ENCODE measurements at places on chromosomes 5 and 9.

- H3K4me3 ChIP-seq = no peak overlapping the region
- no peaks in the 10 kb centered on the region for H3K36me3 ChIP-seq
- H3K4me1 ChIP-seq = no peaks in the 10 kb centered on the region
- H3K27ac ChIP-seq = no peak overlapping the region
Observed at GRCh38 chr5:96893342-96893741, 17.0 kb downstream of the ERAP2 start.

DNA sequence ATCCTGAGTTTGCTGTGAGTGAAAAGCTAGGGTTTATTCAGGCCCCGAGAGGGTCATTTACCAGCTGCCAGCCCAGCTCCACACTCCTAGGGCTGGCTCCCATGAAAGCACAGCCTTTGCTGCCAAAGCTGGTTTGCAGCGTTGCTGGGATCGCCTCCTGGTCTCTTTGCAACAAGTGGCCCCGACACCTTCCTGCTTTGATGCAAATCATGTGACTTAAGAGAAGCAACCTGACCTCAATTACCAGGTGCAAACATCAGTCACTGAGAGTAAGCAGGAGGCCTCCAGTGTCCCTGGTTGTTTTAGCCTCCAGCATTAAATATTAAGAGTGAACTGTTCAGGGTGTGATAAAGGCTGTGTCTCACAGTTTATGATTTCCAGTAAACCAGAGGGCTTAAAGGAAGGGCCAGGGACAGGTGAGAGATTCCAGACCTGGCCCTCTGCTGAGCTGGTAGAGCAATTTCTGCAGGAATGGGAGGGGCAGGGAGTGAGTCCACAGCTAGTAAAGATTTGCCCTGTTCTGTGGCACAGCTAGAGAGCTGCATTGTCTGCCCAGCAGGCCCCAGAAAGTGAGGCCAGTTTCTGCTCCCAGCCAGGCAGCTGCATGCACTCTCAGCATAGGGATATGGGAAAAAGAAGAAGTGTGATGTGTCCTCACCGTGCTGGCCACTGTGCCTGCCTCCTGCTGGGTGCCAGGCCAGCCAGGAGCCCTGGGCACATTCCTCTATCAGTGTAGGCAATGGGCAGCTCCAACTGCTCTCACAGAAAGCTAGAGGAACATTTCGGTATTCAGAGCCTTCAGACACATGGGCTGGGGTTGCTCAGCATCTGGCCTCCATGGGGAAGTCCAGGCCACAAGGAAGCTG lies 58.0 kb downstream of the SLC22A5 start:
- H3K4me1 ChIP-seq = peaks cover 61% of the 10 kb centered on the region
- peak; percentile 65 for DNase-seq
- H3K27ac ChIP-seq = peak overlapping the region; percentile 67

- no peaks in the 10 kb centered on the region for H3K36me3 ChIP-seq
- no peak overlapping the region for H3K27ac ChIP-seq
- no peaks in the 10 kb centered on the region for H3K4me1 ChIP-seq
- no peak for DNase-seq
- no peak overlapping the region for H3K4me3 ChIP-seq
Observed at GRCh38 chr5:9549941-9550340, 4.1 kb upstream of the SEMA5A start.

DNA sequence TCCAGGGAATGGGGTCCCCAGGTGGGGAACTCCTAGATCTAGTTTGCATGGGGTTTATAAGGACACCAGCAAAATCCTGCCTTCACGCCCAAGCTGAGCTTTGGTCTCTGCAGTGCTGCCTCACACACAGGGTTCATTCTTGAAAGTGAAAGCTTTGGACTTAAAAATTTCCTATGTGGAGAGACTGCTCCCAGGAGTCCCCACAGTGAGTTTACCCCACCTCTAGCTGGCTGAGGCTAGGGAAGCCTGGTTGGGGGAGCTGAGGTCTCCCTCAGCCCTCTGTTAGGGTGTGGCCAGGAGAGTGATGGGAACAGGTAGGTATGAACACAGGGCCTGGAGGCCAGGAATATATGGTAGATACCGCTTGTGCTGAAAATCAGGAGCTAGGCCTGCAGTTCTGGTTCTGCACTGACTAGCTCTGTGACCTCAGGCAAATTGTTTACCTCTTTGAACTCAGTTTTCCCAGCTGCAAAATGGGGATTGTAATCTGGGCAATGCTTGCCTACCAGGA lies 41.5 kb upstream of the LARP1 start:
- H3K27ac ChIP-seq = peak overlapping the region; percentile 78
- H3K4me1 ChIP-seq = peaks cover 26% of the 10 kb centered on the region
- H3K4me3 ChIP-seq = no peak overlapping the region

- no peaks in the 10 kb centered on the region for H3K36me3 ChIP-seq
- H3K27ac ChIP-seq = no peak overlapping the region
- H3K27me3 ChIP-seq = no peaks in the 10 kb centered on the region
- no peaks in the 10 kb centered on the region for H3K4me1 ChIP-seq
Observed at GRCh38 chr5:81837667-81838306, 86.9 kb upstream of the SSBP2 start.

DNA sequence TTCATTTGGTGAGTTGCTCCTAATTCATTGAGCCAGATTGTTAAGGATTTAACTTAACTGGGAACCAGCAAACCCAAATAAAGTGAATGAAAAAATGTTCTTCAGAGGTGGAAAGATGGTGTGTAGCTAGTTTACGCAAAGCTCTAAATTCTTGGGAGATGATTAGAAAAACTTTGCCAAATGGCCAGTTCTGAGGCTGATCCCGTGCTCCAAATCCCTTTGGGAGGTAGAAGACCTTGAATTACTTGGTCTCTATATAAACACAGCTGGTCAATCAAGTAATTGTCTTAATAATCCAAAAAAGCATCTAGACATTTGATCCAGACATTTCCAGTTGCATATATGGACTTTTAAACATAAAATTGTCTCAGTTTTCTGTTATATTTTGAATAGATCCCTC lies 11.4 kb downstream of the ACTL7B start:
- H3K4me3 ChIP-seq = no peak overlapping the region
- no peak for DNase-seq
- H3K36me3 ChIP-seq = no peaks in the 10 kb centered on the region
- no peaks in the 10 kb centered on the region for H3K4me1 ChIP-seq
- no peak overlapping the region for H3K27ac ChIP-seq

- H3K27ac ChIP-seq = no peak overlapping the region
- H3K27me3 ChIP-seq = no peaks in the 10 kb centered on the region
- no peak for DNase-seq
Observed at GRCh38 chr9:15513335-15513734, 2.6 kb upstream of the PSIP1 start.

- DNase-seq = no peak
- no peaks in the 10 kb centered on the region for H3K36me3 ChIP-seq
- H3K4me1 ChIP-seq = no peaks in the 10 kb centered on the region
Observed at GRCh38 chr5:174567506-174568141, 156.8 kb upstream of the MSX2 start.

DNA sequence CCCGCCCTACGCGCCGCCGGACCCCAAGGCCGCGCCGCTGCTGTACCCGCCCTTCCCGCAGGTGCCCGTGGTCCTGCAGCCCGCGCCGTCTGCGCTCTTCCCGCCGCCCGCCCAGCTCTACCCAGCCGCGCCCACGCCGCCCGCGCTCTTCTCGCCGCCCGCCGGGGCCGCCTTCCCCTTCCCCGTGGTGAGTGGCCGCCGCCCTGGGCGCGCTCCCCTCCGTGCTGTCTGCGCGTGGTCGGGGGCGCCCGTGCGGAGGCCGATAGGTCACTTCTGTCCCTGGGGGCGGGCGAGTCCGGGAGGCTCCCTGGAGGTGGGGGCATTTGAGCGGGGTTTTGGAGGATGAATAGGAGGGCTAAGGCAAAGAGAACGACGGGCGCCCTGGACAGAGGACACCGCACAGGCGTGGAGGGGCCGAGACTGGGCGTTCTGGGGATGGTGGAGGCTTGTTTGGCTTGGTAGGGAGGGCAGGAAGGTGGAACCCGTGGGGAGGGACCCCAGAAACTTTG lies 9.6 kb downstream of the PRRT1B start:
- no peaks in the 10 kb centered on the region for H3K4me1 ChIP-seq
- H3K36me3 ChIP-seq = no peaks in the 10 kb centered on the region
- H3K4me3 ChIP-seq = no peak overlapping the region
- DNase-seq = no peak
- no peak overlapping the region for H3K27ac ChIP-seq

DNA sequence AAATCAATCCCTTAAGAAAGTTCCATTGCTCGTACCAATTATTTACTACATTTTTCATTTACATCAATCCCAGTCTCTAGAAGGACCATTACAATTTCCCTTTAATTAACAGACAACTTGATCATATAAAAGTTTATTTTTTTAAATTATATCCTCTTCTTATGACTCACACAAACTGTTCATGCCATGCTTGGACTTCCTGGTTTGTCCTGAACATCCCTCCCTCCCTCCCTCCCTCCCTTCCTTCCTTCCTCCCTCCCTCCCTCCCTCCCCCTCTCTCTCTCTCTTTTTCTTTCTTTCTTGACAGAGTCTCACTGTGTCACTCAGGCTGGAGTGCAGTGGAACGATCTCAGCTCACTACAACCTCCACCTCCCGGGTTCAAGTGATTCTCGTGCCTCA lies 11.6 kb upstream of the CLTB start:
- no peaks in the 10 kb centered on the region for H3K27me3 ChIP-seq
- H3K4me3 ChIP-seq = no peak overlapping the region
- no peaks in the 10 kb centered on the region for H3K4me1 ChIP-seq
- no peak for DNase-seq

- DNase-seq = no peak
- no peaks in the 10 kb centered on the region for H3K36me3 ChIP-seq
- H3K27me3 ChIP-seq = no peaks in the 10 kb centered on the region
- no peak overlapping the region for H3K4me3 ChIP-seq
- H3K27ac ChIP-seq = no peak overlapping the region
- no peaks in the 10 kb centered on the region for H3K4me1 ChIP-seq
Observed at GRCh38 chr5:153896701-153897100, 142.0 kb downstream of the FAM114A2 start.

DNA sequence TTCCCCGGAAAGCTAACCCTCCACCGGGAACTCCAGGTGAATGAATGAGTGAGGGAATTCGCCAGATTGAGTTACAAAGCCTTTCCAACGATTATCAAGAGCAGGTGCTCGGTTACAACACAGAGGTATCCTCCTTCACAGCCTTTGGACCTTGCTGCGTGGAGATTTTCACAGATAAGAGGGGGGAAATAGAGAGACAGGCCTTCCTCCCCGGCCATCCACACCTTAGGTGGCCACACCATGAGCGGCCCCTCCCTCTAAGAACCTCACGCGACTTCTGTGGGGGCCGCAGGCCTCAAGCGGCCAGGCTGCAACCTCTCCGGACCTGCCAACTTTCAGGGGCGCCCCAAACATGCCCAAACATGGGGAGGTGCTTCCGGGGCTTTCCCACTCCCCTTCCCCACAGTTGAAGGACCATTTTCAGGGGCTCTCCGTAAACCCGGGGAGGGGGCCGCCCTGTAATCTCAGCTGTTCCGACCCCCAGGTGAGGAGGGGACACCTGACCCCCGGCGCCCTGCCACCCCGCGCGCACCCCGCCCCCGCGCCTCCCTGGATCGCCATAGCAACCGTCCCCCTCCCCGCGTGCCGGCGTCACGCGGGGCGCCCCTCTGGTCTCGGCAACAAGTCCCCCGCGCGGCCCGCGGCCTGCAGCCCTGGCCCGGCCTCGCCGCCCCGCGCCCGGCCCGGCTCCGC lies 603 bp downstream of the DENND1A start:
- H3K4me3 ChIP-seq = peak overlapping the region; percentile 49
- peak overlapping the region; percentile 79 for H3K27ac ChIP-seq
- no peaks in the 10 kb centered on the region for H3K27me3 ChIP-seq
- DNase-seq = peak; percentile 64
- H3K36me3 ChIP-seq = no peaks in the 10 kb centered on the region

DNA sequence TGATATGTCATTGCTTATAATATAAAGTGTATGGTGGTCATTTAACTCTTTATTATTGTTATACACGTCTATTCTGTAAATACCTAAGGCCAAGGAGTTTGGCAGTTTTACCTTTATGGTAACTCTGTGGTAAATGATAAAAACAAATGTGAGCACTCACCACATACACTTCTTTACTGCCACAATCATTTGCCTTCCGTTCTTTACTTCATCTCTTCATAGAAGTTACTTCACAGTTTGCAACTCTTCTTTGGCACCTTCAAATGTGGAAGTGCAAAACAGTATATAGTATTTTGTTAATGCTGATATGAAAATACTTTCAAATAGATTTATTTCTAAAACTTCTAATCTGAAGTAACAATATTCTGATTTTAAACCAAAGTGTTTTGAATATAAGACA lies 4.4 kb upstream of the MEF2C start:
- H3K4me3 ChIP-seq = no peak overlapping the region
- H3K4me1 ChIP-seq = no peaks in the 10 kb centered on the region
- no peaks in the 10 kb centered on the region for H3K36me3 ChIP-seq
- no peak overlapping the region for H3K27ac ChIP-seq

GRCh38 chr5:2917524-2917923 lies 166.0 kb upstream of the IRX2 start:
- no peaks in the 10 kb centered on the region for H3K4me1 ChIP-seq
- H3K36me3 ChIP-seq = no peaks in the 10 kb centered on the region
- DNase-seq = no peak
- no peak overlapping the region for H3K4me3 ChIP-seq

- H3K4me3 ChIP-seq = no peak overlapping the region
- no peak overlapping the region for H3K27ac ChIP-seq
- H3K36me3 ChIP-seq = no peaks in the 10 kb centered on the region
- H3K27me3 ChIP-seq = no peaks in the 10 kb centered on the region
Observed at GRCh38 chr9:68551191-68551590, 10.5 kb upstream of the TMEM252 start.

DNA sequence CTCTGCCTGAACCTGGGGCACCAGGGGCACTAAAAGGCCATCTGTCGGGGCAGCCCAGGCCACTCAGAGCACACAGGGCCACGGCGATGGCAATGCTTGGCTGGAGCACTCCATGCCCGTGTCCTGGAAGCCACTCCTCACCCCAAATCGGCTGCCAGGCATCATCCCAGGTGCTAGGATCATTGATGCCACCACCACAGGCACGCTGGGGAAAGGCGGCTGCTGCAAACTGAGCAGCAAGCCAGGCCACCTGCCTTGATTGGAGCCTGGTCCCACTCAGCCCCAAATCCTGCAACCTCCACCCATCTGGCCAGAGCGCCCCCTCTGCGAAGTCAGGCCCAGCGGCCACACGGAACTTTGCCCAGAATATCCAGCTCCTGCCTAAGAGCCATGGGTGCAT lies 67.8 kb downstream of the DEPDC1B start:
- H3K27me3 ChIP-seq = no peaks in the 10 kb centered on the region
- no peak overlapping the region for H3K27ac ChIP-seq
- no peak for DNase-seq
- H3K36me3 ChIP-seq = no peaks in the 10 kb centered on the region
- H3K4me3 ChIP-seq = no peak overlapping the region
- no peaks in the 10 kb centered on the region for H3K4me1 ChIP-seq

DNA sequence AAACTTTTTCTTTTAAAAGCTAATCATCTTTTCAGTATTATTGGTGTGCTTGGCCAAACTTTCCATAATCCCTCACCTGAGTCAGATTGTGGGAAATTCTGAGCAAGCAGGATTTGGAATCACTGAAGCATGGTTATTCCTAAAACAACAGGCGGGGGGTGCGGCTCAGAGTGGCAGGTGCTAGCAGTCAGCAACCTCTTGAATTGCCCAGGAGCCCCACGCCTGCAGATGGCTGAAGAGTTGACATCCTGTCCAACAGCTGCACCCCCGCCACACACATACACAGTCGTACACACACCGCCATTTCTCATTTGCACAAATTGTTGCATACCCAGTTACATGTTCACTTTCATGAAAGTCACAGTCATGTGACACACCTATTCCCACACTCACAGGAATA lies 96.6 kb downstream of the LHX2 start:
- H3K4me1 ChIP-seq = no peaks in the 10 kb centered on the region
- no peak overlapping the region for H3K4me3 ChIP-seq
- H3K36me3 ChIP-seq = no peaks in the 10 kb centered on the region
- no peak for DNase-seq
- no peaks in the 10 kb centered on the region for H3K27me3 ChIP-seq

- no peak overlapping the region for H3K27ac ChIP-seq
- no peak overlapping the region for H3K4me3 ChIP-seq
- DNase-seq = no peak
Observed at GRCh38 chr5:19608444-19609002, 379.5 kb downstream of the CDH18 start.

Data from right lobe of liver (tissue), 6 donors.